Right renal cortex interstitium (tissue), 3 donors: ENCODE measurements at places on chromosomes 7 and 10. TPM values are rescaled to one million over a fixed set of nuclear protein-coding genes. Genes with fewer than 3 reads are reported as not detected.

GRCh38 chr10:89171263-89171872, 35.7 kb downstream of the CH25H start:
- DNase-seq, result no peak

- DNase-seq, result no peak
Measured at GRCh38 chr10:16820421-16820820, 3.2 kb upstream of the RSU1 start.

- DNase-seq, result no peak
Measured at GRCh38 chr10:103763374-103764202, 91.8 kb downstream of the SH3PXD2A start.

DNA sequence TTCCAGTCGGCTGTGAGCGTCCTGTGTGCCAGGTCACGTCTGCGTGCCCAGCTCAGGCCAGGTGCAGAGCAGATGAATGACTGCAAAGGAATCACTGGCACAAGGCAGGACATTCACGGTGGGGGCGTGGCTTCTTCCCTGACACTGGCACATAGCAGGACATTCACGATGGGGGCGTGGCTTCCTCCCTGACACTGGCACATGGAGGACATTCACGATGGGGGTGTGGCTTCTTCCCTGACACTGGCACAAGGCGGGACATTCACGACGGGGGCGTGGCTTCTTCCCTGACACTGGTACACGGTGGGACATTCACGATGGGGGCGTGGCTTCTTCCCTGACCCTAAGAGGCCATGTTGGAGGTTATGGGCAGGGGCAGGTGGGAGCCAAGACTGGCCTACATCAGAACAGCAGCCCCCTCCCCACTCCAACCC, 64.3 kb downstream of the MYL10 start:
- no peak for DNase-seq

GRCh38 chr7:36145686-36146085, 7.4 kb upstream of the EEPD1 start:
- DNase-seq, result no peak

- no peak for DNase-seq
Measured at GRCh38 chr10:129745186-129745750, 218.8 kb downstream of the EBF3 start.

- no peak for DNase-seq
Measured at GRCh38 chr7:107900496-107901015, 9.6 kb downstream of the DLD start.

DNA sequence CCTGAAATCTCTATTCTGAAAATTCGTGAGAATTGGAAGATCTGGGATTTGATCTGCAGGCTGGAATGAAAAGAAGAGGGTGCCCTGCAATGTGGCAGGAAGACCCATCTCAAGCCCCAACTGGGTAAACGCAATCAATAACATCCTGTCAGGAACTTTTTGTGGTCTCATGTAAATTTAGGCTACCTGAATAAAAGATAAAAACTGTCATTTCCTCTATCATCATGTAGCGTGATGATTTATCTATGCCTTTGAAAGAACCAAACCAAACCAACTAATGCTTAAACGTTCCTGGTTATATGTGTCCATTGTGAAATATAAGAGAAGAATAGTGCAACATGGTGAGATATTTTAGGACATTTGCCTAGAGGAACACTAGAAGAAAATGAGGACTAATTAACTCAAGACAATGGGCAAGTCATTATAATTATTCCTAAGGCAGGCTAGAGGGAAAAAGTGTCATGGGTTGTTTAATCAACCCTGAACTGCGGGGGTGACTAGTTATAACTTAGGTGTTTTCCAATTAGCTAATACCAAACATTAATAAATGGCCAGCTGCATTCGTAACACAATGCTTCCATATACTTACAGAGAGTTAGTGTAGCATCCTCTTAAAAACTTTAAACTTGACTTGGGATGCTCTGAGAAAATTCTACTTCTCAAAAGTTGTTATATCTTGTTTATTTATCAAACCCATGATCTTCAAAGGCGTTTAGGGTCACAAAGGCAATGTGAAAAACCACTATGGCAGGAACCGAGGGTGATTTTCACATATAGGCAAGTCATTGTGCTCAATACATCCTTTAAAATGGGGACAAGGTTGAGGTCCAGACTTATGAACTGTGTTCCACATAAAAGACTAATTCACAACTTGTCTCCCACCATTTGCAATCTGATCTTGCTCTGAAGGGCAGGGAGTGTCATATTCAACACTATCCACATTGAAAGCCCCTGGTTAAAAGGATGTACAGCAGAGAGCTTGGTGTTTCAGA, 48.6 kb upstream of the ADO start:
- DNase-seq, result no peak

DNA sequence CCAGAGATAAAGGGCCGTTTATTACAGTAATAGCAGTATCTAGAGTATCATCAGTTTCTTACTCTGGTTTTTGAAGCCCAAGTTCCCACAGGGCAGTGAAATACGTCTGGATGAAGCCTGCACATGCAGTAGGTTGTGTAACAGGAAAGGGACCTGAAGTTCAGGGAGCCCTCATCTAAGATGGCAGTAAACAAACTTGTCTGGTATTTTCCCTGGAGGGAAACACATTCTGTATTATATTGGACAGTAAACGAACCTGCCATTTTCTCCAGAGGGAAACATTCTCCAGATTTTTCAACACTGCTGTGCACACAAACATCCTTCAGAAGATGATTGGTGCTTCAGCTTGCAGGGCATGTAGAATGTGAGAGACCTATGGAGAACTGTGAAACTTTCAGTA, 189.9 kb downstream of the TFEC start:
- DNase-seq, result no peak

DNA sequence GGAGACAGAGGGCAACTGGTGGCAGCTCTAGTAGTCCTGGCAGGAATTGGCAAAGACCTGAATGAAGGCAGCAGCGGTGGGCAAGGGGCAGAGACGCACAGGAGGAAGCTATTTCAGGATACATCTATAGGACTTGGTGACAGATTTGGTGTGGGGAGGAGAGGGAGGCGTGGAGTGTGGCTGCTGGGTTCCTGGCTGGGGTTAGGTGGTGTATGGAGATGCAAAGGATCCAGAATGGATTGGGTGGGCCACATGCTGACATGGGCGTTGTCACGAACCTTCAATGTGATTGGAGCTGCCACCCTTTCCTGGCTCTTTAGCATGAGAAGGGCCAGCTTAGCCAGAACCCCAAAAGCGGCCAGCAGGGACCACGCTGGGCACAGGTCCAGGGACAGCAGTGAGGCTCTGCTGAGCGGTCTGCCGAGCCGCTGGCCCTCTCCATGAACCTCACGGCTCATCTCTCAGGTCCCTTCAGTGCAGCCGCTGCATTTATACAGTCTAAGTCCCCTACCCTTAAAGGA, 10.2 kb upstream of the ADCY1 start:
- DNase-seq, result no peak

DNA sequence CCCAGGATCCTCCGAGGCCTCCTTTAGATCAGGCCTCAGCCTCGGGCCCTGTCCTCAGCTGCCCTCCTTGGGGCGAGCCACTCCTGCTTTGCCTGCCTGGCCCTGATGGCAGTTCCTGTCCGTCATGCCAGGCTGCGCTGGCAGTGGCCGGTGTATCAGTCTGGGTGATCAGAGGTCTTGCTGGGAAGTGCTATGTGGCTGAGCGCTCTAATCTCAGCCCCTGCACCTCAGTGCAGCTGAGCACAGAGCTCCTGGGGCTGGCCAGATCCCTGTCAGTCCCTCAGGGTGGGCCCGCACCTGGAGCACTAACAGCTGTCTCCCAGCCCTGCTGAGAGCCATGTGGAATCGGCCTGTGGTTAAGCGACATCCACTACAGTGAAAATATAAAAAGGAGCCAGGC, 14.8 kb upstream of the CFAP46 start:
- no peak for DNase-seq

Gene SEPHS1
- polyA plus RNA-seq, result 139 TPM

Gene SPAM1
- not detected for polyA plus RNA-seq

Gene CRPPA
- polyA plus RNA-seq, result 4.4 TPM

Gene CLDN15
- polyA plus RNA-seq, result 7.4 TPM

Gene PGAM2
- 1.5 TPM for polyA plus RNA-seq

Gene CFAP69
- polyA plus RNA-seq, result 15.5 TPM

Gene MAD1L1
- 26.0 TPM for polyA plus RNA-seq

Gene ARMC3
- polyA plus RNA-seq, result 13.9 TPM
